Liver (tissue), 10 donors: ENCODE measurements at places on chromosomes 13 and 19.

DNA sequence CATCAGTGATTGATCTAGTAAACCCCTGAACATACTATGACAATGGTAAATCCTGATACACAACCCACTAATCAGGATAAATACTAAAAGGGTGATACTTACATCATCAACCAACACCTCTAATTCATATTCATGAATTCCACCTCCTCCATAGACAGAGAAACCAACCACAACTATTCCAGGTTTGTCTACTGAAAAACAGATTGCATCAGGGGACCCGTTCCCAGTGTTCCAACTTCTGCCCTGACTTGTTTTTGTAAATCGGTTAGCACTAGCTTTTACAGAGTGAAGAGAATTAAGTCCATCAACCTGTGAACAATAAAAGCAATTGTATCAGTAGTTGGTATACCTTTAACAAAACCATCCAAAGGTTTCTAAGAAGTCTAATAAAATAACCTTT, 149.2 kb downstream of the MYCBP2 start:
- H3K4me3 ChIP-seq: no peak overlapping the region
- peaks cover 51% of the 10 kb centered on the region for H3K36me3 ChIP-seq
- no peak overlapping the region for H3K27ac ChIP-seq
- DNase-seq: no peak
- no peaks in the 10 kb centered on the region for H3K27me3 ChIP-seq

DNA sequence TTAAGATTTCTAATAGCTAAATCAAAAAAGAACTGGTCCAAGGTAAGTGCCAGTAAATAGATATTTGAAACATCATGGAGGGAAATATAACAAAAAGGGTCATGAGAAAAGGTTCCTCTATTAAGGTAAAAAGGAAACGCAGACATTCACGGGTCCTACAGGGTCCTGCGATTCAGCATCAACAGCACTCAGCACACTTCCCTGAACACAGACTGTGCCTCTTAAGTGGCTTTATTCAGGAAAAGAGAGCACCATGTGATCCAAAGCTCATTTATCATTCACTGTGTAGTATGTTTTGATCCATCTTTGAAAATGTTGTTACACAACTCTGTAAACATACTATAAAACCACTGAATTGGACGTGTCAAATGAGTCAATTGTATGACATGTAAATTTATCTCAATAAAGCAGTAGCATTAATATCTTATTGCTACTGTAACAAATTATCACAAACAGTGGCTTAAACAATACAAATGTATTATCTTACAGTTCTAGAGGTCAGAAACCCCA, 33.7 kb downstream of the CRYL1 start:
- no peak overlapping the region for H3K4me3 ChIP-seq
- no peak for DNase-seq
- H3K4me1 ChIP-seq: peaks cover 27% of the 10 kb centered on the region
- H3K27me3 ChIP-seq: no peaks in the 10 kb centered on the region
- H3K36me3 ChIP-seq: peaks cover 5% of the 10 kb centered on the region

- no peaks in the 10 kb centered on the region for H3K27me3 ChIP-seq
- no peaks in the 10 kb centered on the region for H3K4me1 ChIP-seq
- no peak overlapping the region for H3K27ac ChIP-seq
- H3K36me3 ChIP-seq: no peaks in the 10 kb centered on the region
- no peak overlapping the region for H3K4me3 ChIP-seq
Measured at GRCh38 chr19:50791594-50792271, 1.5 kb downstream of the ACP4 start.

DNA sequence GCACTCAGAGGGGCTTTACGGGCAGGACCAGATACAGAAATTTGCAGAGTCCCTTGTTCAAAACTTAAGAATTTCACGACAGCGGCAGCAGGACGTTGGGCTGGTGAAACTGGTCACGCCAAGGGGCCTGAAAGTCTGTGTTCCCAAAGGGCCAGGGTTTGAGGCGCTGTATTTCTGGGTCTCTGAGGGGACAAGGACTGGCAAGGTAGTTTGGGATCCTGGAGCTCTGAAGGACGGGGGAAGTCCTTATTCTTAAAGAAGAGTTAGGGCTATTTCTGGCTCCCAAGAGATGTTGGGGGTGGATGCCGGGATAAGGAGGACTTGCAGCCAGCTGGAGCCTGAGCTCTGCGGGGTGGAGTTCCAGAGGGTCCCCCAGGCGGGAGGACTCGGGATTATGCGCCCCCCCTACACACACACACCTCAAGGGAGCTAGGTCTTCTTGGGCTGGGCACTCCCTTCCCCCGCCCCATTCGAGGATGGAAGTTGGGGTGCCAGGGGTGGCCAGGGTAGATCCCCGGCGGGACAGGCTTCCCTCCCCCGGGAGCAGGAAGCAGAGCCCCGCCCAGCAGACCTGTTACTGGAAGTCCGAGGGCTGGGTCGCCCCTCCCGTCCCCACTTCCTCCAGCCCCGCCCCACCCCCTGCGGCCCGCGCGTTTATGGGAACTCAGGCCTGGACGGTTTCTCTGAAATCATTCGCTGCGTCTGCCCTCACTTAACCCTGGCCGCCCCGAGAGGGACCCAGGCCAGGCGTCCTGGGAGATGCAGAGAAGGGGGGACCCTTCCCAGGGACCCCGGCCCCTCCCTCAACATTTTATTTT, 5.6 kb downstream of the BCL3 start:
- H3K27me3 ChIP-seq: no peaks in the 10 kb centered on the region
- peak; percentile 64 for DNase-seq
- peaks cover 34% of the 10 kb centered on the region for H3K36me3 ChIP-seq
- H3K4me3 ChIP-seq: peak overlapping the region; percentile 51
- H3K27ac ChIP-seq: peak overlapping the region; percentile 92
- peaks cover 32% of the 10 kb centered on the region for H3K4me1 ChIP-seq

DNA sequence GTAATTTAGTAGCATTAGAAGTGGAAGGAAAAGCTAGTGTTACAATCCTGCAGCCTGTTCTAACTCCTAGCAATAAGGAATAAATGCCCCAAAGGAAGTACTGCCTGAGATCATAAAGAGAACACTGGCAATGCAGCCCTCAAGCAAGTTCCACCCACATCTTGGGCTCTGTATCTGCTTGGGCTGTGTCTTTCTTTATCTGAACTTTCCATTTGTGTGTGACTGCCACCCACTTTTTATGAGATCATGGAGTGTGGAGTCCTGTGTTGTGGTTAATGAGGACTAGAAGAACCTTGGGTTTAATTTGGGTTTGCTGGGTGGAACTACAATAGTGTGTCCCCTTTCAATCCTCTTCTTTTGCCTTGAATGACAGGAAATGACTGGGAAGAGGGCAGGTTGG, 38.2 kb downstream of the RFXAP start:
- no peaks in the 10 kb centered on the region for H3K4me1 ChIP-seq
- no peak for DNase-seq
- H3K27ac ChIP-seq: no peak overlapping the region
- H3K36me3 ChIP-seq: no peaks in the 10 kb centered on the region
